ENCODE measurements at places on chromosomes 12 and 14.

GRCh38 chr12:62345667-62346066 is 85.5 kb downstream of the USP15 start:
- DNase-seq: no peak

DNA sequence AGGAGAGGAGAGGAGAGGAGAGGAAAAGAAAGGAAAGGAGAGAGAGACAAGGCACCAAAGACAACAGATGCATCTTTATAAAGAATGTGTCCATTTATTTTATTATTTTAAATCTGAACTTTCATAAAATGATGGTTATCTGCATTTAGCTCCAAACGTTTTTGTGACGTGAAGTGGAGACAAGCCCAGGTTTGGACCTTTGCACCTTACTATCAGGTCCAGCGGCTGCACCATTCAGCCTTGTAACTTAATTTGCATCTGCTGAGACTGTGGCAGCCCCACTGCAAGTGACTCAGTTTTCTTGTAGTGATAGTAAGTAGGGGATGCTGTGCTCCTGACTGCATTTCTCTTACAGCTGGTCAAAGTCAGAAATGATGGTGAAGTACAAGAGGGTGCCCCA is 130.7 kb downstream of the NTF3 start:
- DNase-seq: no peak

- DNase-seq: peak; percentile 49
These were observed 10.9 kb downstream of the TCHP start for GRCh38 chr12:109910969-109911348.

DNA sequence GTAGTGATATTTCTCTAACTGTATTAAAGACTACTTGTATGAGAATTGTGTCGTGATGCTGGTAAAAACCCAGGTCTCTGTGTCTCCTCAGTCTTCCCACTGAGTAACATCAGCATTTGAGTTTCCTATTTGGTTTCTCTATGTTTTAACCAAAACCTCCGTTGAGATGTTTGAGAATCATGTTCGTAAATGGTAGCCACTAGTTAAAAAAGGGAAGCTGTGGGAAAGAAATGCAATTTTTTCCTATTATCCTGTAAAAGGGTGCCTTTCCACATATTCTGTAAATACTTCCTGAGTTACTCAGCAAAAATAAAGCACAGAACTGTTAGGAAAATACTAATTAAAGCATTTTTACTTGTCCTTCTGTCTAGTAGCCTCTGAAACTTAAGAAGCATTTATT is 7.0 kb downstream of the CLEC1B start:
- no peak for DNase-seq

GRCh38 chr14:99862136-99862535 is 68.9 kb downstream of the EML1 start:
- no peak for DNase-seq

DNA sequence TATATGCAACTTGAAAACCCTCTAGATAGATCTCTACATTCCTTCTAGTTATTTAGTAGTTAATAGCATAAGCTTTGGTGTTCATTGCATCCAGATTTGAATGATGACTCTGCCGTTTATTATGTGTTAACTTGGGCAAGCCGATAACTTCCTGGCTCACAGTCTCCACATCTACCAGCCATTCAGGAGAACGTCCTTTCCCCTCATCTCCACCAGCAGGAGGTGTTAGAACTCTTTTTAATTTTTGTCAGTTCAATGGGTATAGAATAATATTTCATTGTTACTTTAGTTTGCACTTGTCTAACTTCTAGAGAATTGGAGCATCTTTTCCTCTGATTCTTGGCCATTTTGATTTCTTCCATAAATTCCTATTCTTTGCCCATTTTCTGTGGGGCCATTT is 30.0 kb upstream of the WSCD2 start:
- DNase-seq: no peak

DNA sequence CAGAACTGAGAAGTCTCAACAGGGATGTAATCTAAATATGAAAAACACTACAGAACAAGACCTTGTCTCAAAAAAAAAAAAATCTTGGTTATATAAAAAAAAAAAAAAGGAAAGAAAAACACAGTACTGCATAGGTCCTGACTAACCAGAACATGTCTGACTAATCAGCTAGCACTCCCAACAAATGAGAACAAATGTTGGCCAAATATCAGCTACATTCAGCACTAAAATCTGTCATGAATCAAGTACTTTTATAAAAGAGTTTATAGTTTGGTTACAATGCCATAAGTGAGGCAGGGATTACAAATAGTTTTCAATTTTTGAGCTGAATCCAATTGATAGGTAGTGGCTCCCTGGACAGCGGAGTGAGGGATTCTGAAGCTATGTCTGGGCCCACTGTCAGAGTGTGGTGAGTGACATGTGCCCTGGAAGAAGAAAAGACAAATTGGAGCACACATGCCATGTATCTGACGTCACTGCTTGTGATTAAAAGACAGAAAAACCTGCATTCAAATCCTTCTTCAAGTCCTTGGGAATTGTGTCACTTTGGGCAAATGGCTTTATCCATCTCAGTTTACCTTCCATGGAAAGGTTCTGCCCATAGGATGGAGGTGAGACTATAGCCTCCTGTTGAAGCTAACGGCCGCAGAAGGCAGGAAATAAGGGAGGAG is 5.6 kb upstream of the FAM234B start:
- DNase-seq: no peak

DNA sequence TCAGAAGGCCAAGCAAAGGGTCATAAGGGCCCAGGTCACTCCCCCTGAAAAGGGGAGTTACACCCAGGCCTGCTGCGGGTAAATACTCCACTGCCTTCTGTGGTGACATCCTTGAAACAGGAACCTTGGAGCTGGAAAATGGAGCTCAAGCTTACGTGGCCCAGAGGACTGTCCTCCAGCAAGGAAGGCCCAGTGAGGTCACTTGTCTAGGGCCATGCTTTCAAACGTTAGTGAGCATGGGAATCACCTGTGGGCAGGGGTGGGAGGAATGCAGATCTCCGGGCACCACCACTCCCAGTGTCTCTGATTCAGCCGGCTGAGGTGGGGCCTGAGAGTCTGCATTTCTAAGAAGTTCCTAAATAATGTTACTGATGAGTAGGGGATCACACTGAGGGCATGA is 140.5 kb upstream of the CCND2 start:
- no peak for DNase-seq

DNA sequence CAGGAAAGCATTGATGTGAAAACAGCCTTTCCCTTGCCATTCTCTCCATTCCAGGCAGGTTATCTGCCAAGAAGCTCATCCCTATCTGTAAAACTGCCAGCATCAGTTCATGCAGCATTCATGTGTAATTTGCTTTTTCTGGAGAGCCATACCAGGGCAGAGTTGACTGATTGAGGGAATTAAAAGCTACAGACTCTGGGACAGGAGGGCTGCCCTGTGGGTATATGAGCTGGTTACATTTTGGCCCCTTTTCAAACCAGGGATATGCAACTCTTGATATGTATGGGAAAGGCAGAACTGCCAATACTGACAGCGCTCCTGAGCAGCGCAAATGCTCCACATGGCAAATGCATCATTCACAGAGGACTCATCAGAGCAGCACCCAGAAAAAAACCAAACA is 53.7 kb downstream of the SYT1 start:
- no peak for DNase-seq

DNA sequence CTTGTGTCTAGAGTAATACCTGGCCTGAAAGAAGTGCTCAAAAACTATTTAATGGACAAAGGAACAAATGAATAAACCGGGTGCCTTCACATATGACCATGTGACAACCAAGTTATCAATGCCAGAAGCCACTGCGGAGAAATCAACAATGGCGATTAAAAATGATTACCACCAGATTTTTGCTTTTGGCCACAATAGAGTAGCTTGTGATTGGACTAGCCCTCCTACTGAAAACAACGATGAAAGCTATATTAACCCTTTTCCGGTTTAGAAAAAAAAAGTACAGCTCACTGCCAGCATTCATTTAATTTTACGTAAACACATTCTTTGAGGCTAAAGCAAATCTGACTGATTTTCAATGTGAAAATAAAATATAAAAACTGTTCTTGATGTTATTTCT is 41.6 kb upstream of the TTC7B start:
- peak; percentile 60 for DNase-seq

- DNase-seq: no peak
These were observed 78.8 kb downstream of the GSC start for GRCh38 chr14:94690896-94691659.

DNA sequence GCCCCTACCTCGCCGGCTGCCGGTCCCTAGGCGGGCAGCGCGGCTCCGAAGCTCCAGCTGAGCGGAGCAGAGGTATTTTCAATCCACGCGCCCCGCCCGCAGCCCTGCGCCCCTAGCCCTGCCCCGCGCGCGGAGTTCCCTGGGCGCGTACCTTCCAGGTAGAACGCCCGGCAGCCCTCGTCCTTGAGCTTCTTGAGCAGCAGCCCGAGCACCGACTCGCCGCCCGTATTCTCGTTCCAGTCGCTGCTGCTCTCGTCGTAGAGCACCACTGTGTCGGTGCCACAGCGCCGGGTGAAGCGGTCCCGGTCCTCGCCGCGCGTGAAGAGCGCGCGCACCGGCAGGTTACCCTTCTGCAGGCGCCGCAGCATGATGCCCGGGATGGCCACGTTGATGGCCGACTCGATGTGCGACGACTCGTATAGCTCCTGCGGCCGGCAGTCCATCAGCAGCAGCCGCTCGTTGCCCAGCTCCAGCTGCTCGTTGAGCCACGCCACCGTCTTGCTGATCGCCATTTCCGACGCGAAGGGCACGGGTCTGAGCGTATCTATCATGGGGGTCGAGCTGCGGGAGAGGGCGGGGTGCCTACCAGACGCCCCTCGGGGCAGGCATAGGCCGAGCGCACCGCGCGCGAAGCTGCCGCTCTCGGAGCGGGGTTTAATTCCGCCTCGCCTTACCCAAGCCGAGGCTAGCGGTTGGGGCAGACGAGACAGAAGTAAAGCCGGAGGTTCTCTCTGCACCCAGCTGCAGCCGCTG is 636 bp downstream of the DUSP6 start:
- DNase-seq: no peak

- DNase-seq: no peak
These were observed 46.6 kb upstream of the ESRRB start for GRCh38 chr14:76329154-76329928.

DNA sequence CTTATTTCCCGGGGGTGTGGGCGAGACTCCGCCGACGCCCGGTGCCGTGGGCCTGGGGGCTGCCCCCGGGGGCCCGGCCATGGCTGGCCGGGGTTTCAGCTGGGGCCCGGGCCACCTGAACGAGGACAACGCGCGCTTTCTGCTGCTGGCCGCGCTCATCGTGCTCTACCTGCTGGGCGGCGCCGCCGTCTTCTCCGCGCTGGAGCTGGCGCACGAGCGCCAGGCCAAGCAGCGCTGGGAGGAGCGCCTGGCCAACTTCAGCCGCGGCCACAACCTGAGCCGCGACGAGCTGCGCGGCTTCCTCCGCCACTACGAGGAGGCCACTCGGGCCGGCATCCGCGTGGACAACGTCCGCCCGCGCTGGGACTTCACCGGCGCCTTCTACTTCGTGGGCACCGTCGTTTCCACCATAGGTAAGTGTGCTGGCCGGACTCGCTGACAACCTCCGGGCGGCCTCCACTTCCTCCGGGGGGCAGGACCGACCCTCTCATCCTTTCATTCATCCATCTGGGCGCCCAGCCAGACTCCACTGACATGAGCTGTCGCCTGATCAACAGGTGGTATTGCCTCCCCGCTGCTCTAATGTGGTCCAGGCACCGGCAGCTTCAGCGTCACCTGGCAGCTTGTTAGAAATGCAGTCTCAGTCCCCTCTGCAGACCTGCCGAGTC is 467 bp downstream of the KCNK13 start:
- DNase-seq: no peak

GRCh38 chr12:127963933-127964332 is 303.0 kb upstream of the TMEM132C start:
- no peak for DNase-seq
